ENCODE measurements at places on chromosomes 13 and 19.

DNA sequence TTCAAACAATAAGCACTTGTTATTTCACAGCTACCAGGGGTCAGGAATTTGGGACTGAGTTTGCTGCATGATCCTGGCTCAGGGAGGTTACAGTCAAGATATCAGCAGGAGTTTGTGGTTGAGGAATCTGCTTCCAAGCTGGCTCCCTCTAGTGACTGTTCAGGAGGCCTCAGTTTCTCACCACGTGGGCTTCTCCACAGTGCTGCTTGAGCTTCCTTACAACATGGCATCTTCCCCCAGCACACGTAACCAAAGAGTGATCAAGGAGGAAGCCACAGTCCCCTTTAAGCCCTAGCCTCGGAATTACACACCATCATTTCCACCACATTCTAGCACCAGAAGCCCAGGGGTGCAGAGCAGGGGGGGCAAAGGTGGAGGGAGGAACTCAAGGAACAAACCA is 28.8 kb downstream of the CELF5 start:
- no peak for DNase-seq

- DNase-seq = peak; percentile 1
Measured at GRCh38 chr13:75481176-75482069, 546 bp downstream of the TBC1D4 start.

DNA sequence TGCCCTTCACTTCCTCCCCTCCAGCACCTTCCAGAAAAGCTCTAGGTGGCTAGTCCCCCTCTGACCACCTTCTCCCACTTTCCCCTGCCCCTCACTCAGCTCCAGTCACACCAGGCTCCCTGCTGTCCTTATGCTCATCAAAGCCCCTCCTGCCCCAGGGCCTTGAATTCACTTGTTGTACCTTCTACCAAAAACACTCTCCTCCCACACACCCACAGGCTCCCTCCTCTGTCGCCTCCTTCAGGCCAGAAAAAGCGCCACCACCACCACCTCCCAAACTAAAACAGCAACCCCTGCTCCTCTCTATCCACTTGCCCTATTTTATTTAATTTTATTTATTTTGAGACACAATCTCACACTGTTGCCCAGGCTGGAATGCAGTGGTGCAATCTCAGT is 4.8 kb upstream of the CEACAM16 start:
- DNase-seq = peak; percentile 21

DNA sequence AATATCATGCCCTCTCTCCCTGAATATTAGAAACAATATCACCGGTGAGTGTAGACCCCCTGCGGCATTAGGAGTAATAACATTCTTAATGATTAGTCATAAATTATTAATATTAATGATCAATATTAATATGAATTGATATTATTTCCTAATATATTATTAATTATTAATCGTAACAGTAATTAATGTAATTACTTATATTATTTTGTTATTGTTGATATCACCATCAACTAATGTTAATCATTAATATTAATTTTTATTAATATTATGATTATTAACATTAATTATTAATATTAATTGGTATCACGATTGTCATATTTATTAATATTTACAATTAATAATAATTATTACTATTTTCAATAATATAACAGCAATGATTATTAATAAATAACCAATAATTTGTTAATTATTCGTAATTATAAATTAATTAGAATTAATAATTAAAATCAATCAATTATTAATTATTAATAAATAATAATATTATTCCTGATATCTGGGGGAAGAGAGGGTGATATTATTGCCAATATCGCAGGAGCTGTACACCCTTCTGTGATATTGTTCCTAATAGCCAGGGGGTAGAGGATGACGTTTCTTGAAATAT is 528.8 kb upstream of the PCDH20 start:
- no peak for DNase-seq
